ENCODE measurements at places on chromosomes 13 and 19.
A peak's percentile ranks its signal among the peaks of the same experiment; 100 is the strongest.

DNA sequence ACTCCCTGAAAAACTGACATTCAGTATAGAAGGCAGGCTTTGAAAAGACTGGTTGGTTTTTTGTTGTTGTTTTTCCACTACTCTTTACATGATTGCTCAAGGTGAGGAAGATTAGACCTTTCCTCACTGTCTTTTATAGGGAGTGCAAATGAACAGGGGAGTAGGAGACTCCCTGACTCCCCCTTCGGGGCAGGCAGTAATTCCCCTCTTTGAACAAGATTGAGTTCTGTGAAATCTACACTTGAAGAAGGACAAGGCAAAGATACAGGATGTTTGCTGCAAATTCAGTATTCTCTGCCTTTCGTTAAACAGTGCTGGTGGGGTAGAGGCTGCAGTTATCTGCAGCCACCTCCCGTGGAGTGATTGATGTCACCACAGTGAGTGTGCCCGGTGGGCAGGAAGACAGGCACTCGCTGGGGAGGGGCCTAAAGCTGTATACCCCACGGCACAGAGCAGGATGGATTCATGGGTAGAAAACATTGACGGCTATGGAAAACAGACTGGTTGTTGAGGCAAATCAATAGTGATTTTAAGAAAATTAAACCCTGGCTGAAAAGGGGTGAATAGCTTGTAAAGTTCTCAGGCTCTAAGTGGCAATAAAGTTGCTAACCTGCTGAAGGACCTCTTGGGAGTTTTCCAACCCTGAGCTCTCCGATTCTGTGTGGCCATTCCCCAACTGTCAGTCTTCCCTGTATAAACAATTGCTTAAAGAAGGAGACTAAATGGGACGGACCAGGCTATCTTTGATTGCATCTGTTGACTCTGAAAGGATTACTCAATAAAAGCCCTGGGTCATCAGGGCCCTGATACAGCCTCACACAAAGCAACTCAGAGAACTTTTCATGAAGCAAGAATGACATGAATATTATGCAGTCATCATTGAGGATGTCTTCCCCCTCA is 308.3 kb downstream of the TBC1D4 start:
- DNase-seq = no peak

- no peak for DNase-seq
These were observed 5.9 kb downstream of the ARHGEF1 start for GRCh38 chr19:41888926-41889325.

DNA sequence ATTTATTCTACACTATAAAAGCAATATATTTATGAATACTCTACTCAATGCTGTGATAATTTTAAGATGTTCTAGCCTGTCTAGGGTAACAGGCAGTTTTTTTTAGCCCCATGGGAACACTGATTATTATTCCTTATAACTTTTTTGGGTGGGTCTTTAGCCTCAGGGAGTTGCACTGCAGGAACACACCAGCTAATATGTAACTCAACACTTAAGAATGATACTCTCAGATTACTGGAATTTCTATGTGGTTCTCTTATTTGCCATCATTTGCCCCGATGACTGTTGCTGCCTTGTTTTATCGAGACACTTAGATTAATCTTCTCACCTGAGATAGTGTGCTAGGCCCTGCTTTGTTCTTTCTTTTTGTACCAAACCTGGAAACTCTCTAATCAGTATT is 396.9 kb upstream of the SLITRK1 start:
- no peak for DNase-seq

- peak; percentile 47 for DNase-seq
These were observed 17.1 kb downstream of the GAS6 start for GRCh38 chr13:113846636-113847318.

DNA sequence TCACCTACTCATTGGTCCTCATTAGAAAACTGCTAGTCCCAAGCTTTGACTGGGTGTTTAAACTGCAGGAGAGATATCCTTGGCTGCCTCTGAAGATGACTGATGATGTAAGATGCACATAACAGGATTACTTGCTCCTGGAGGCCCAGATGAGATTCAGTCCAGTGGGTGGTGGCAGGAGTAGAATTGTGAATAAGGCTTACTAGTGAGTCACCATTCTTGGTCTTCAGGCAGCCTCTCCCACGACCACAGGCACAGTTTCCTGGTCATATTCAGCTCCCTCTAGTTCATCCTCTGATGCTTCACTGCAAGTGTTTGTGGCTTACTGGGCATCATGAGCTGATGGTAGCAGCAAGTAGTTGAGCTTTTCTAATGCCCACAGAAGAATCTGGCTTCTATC is 12.1 kb downstream of the SERTM1 start:
- peak; percentile 56 for DNase-seq

- peak; percentile 57 for DNase-seq
These were observed 632 bp upstream of the MTIF3 start for GRCh38 chr13:27450921-27451471.

GRCh38 chr13:87344176-87344575 is 327.0 kb upstream of the SLITRK5 start:
- DNase-seq = no peak

DNA sequence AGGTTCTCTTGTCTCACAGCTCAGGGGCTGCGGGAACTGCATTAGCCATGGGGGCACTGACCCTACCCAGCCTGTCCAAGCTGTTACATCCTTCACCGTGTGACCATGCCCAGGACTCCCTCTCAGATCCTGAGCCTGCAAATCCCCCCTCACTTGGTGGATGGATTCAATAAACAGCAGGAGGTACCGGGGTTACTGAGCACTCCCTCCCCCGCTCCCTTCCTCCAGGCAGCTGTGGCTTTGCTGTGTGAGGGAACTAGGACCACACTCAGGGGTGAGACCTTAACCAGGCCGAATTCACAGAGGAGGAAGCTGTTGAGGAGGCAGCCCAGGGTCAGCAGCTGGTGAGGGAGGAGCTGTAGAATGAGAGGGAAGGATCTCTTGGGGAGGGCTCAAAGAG is 27.0 kb upstream of the CEACAM1 start:
- DNase-seq = no peak

GRCh38 chr19:23770672-23771250 is 12.1 kb upstream of the ZNF681 start:
- DNase-seq = no peak

GRCh38 chr13:20686863-20687579 is 16.5 kb upstream of the IL17D start:
- DNase-seq = no peak

GRCh38 chr13:59229401-59229800 is 934.3 kb downstream of the DIAPH3 start:
- DNase-seq = no peak

DNA sequence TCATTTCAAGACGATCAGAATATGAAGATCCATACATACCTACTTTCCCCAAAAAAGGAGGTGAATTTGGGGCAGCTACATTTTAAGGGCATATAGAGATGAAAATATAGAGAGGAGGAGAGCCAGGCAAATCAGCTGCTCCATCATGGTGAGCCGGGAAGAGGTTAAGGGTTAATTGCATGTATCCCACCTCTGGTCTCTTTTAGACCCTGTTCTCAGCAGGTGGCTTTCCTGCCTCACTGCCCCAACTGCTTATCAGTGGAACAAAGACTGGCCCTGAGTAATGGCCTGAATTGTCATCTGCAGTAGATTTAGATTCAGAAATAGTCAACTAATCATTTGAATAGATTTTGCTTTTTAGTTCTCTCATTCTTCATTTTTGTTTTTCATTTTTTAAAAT is 206.6 kb downstream of the SPRY2 start:
- no peak for DNase-seq

DNA sequence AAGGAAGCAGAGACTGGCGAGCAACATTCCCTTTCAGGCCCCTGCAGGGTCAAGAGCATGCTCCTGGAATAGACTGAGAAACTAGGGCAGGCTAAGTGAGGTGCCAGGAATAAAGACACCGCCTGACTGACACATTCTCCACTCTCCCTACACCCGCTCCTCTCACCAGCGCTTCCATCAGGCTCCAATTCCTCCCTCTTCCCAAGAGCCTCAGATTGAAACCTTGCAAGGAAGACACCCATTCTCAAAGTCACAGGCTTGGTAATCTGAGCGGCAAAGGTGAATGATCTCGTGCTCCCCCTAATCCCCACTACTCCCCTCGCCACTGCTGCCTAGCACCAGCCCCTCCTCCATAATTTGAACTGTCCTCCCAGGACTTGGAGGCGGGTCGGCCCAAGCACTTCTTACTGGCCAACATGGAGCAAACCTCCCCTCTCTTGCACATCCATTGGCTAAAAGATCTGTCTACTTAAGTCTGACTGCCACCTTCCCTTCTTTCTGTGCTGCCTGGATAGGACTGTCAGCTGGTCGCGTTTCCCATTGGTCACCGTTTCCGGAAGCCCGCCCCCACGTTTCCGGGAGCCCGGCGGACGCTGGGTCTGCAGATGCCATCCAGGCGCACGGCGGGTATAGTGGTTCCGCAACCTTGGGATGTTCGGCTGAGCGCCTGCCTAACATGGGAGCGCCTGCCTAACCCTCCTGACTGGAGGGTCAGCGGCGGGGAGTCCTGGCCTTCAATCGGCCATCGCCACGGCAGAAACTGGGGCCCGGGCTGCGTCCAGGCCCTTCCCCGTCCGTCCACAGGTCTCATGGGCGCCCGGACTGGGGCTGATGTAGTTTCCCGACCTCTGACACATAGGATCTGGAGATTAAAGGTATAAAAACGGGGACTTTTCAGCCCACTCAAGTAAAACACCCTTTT is 33.6 kb downstream of the ZNF383 start:
- DNase-seq = no peak

- DNase-seq = no peak
These were observed 19.9 kb downstream of the GAS6 start for GRCh38 chr13:113843864-113844556.

- no peak for DNase-seq
These were observed 9.6 kb downstream of the IRGQ start for GRCh38 chr19:43586346-43586745.

Data from islet precursor cell (in vitro differentiated cells).